ENCODE measurements at places on chromosomes 4 and X.

DNA sequence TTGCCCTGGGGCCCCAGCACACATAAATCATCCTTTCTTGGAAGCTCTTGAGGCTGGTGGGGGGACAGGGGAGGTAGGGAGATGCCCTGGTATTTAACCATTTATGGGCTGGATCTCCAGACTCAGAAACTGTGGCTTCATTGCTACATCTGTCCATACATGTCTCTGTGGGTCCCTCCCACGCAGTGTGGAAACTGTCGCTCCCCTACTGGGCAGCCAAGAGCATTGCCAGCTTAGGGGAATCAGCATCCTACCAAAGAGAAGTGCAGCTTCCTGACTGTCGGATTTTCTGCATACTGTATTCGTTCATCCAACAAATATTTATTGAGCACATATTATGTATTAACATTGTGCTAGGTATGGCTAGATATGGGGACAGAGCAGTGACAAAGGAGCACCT is 3.7 kb downstream of the GRIPAP1 start:
- H3K4me3 ChIP-seq = no peak overlapping the region
- H3K27ac ChIP-seq = no peak overlapping the region
- no peak for DNase-seq

- H3K4me1 ChIP-seq = no peaks in the 10 kb centered on the region
- no peak overlapping the region for H3K27ac ChIP-seq
- H3K36me3 ChIP-seq = no peaks in the 10 kb centered on the region
- no peak overlapping the region for H3K4me3 ChIP-seq
- no peak for DNase-seq
These were observed 839.1 kb downstream of the GLUD2 start for GRCh38 chrX:121886557-121886956.

DNA sequence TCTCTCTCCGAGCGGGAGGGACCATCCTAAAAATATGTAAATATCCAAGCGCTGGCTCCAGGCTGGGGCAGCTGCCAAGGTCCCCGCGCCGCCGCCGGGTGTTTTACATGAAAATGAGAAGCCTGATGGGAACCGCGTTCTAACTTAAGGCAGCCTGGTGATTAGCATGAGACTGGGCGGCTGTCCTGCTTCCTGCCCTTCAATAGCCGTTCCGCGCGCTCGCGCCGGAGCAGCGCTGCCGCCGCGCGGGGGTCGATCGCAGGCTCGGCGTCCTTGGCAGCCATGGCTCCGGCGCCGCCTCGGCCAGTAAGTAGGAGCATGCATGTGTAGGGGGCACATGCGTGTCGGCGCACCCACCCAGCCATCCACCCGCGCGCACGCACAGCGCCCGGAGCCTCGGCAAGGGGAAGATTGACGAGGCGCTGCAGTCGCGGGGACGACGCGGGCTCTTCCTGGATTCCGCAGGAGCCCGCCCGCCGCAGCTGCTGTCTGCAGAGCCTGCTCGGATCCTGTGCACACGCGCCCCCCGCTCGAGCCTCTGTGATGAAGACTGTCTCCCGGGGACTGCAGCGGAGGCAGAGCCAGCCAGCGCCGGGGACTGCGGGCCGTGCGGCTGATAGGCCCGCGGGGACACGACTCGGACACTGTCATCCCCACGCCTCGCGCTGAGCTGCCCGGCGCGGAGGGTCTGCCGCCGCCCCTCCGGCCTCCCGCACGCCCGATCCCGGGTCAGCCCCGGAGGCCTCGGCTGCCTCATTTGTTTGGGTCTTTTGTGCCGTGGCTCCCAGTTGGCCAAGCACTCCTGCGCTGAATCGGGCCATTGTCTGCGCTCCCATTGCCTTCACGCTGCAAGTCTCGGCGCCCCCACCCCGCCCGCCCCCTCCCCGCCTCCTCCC is 734 bp downstream of the STOX2 start:
- peaks cover 48% of the 10 kb centered on the region for H3K27me3 ChIP-seq
- DNase-seq = no peak
- H3K4me3 ChIP-seq = no peak overlapping the region
- H3K27ac ChIP-seq = no peak overlapping the region
- H3K36me3 ChIP-seq = no peaks in the 10 kb centered on the region
- peaks cover 9% of the 10 kb centered on the region for H3K4me1 ChIP-seq

DNA sequence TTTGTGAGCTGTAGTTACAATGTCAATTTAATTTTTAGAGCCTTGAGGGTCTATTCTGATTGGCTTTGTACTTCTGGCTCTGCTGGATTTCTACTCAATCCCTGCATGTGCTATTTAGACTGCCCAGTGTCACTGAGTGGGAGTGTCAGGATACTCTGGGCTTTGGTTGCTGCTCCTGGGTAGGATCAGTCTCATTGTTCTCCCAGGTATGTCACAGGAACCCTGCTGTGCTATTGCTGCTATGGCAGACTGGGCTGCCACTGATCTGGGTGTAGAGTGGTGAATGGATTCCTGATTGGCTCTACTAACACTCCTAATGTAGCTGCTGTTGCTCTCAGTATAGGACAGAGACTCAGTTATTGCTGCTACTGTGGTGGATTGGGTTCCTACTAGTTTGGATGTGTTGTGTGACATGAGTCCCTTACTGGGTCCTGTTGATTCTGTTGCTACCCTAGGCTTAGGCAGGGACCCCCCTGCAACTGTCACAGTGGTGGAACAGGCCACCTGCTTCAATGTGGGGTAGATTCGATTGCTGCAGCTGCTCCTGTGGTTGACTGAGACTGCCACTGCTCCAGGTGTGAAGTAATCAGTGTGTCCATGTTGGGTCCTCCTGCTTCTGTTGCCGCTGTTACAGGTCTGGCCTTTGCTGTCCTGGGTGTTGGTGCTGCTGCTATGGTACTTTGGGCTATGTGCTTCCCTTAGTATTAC is 707.8 kb upstream of the AMOT start:
- H3K4me1 ChIP-seq = no peaks in the 10 kb centered on the region
- H3K27me3 ChIP-seq = no peaks in the 10 kb centered on the region
- H3K36me3 ChIP-seq = no peaks in the 10 kb centered on the region
- DNase-seq = no peak
- no peak overlapping the region for H3K27ac ChIP-seq

DNA sequence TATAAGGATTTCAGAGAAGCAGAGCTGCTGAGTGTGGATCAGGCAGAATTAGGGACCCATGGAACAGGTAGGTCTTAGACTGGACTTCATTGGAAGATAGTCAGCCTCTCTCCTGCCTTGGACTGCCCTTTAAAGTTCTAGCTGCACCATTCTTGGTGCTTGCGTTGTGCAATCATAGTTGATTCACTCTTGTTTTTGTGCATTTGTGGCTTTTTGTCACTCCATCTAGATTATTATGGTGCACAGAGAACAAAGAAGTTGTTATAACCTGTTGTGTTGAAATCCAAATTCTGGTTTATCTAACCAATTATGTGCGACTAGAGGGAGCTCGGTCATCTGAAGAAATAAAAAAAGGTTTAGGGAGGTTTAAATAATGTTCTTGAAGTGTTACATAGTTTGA is 59.3 kb downstream of the JADE1 start:
- no peaks in the 10 kb centered on the region for H3K27me3 ChIP-seq
- peaks cover 10% of the 10 kb centered on the region for H3K4me1 ChIP-seq
- no peak overlapping the region for H3K4me3 ChIP-seq
- H3K36me3 ChIP-seq = peaks cover 85% of the 10 kb centered on the region
- H3K27ac ChIP-seq = no peak overlapping the region

- H3K36me3 ChIP-seq = no peaks in the 10 kb centered on the region
- no peak overlapping the region for H3K4me3 ChIP-seq
- H3K4me1 ChIP-seq = no peaks in the 10 kb centered on the region
- H3K27ac ChIP-seq = no peak overlapping the region
- no peak for DNase-seq
- peaks cover 4% of the 10 kb centered on the region for H3K27me3 ChIP-seq
These were observed 29.9 kb downstream of the HMX1 start for GRCh38 chr4:8841678-8842268.

- no peak for DNase-seq
- peaks cover 21% of the 10 kb centered on the region for H3K4me1 ChIP-seq
- H3K27me3 ChIP-seq = no peaks in the 10 kb centered on the region
These were observed 24.2 kb downstream of the SLC25A4 start for GRCh38 chr4:185167234-185167633.

DNA sequence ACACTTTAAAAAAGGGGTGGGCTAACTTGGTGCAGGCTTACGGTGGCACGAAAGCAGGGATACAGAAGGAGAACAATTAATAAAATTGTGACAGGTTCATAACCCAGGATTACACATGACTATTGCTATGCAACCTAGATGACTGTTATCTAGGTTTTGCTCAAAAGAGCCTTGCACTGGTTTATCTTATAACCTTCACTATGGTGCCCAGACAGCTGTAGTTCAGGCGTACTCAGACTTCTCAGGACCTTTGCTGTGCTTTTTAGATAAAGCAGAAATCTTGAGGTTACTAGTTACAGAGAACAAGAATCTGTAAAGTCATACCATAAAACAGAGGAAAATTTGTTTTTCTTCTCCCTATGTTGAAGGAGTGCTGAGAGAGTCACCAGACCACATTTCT is 44.4 kb downstream of the UGT2A3 start:
- H3K36me3 ChIP-seq = no peaks in the 10 kb centered on the region
- H3K27me3 ChIP-seq = no peaks in the 10 kb centered on the region
- no peak overlapping the region for H3K4me3 ChIP-seq
- H3K27ac ChIP-seq = no peak overlapping the region
- no peak for DNase-seq

GRCh38 chr4:131296192-131296591 is 1852.9 kb upstream of the PCDH10 start:
- no peak overlapping the region for H3K27ac ChIP-seq
- H3K4me3 ChIP-seq = no peak overlapping the region
- no peaks in the 10 kb centered on the region for H3K4me1 ChIP-seq
- H3K27me3 ChIP-seq = no peaks in the 10 kb centered on the region

- H3K27ac ChIP-seq = no peak overlapping the region
- H3K4me3 ChIP-seq = no peak overlapping the region
- no peaks in the 10 kb centered on the region for H3K27me3 ChIP-seq
These were observed 63.0 kb downstream of the MBNL3 start for GRCh38 chrX:132425744-132426318.

GRCh38 chrX:105845631-105846030 is 23.3 kb downstream of the NRK start:
- no peak for DNase-seq
- no peaks in the 10 kb centered on the region for H3K36me3 ChIP-seq
- H3K27me3 ChIP-seq = no peaks in the 10 kb centered on the region

- no peaks in the 10 kb centered on the region for H3K27me3 ChIP-seq
- peaks cover 32% of the 10 kb centered on the region for H3K36me3 ChIP-seq
- peaks cover 41% of the 10 kb centered on the region for H3K4me1 ChIP-seq
These were observed 1.1 kb downstream of the UBE2D3 start for GRCh38 chr4:102826105-102826889.

GRCh38 chr4:120926358-120927025 is 4.0 kb upstream of the PRDM5 start:
- peaks cover 25% of the 10 kb centered on the region for H3K27me3 ChIP-seq
- DNase-seq = no peak
- no peak overlapping the region for H3K27ac ChIP-seq
- no peaks in the 10 kb centered on the region for H3K36me3 ChIP-seq

DNA sequence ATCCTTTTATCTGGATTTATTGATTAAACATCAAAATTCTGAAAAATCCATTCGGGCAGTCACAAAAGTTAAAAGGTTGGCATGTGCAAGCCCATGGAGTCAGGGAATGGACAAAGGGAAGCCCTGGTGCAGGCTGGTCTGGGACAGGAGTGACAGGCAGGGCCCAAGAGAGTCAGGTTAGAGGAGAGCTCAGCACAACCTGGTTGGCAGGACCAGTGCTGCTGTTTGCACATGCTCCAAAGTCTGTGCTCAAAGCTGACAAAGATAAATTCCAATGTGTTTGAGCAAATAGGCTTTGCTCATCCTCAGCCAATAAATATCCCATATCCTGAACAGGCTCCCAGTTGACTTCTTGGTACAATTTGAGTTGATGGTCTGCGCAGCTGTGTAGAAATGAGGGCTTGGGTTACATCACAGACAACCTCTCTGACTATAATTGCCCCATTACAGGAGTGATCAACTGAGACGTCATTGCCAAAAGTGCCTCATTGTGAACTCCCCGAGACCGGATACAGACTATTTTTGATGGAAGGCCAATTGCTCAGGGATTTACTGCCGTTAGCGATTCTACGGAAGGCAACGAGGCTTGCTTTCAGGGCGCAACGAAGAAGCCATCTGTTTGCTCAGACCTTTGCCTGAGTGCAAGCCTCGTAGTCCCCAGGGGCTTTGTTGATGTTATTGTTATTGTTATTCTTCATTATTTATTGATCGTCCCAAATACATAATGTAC is 1008.1 kb upstream of the TENM3 start:
- DNase-seq = no peak
- H3K4me3 ChIP-seq = no peak overlapping the region
- H3K4me1 ChIP-seq = no peaks in the 10 kb centered on the region
- no peak overlapping the region for H3K27ac ChIP-seq
- H3K36me3 ChIP-seq = no peaks in the 10 kb centered on the region

DNA sequence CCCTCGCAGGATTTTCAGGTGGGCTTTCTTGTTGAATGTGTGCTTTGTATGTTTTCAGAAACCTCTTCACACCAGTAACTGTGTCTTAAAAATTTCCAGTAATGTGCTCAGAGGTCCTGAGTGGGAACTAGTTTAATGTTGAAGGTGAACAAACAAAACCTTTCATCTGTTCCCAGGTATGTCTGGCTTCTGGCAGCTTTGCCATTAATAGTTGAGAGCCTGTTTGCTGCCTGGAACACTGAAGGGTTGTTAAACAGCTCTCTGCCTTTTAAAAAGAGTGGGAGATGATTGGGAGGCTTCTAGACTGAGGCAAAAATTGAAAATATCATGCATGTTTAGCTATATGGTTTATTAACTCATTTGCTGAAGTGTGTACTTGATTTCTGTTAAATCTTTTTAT is 161.2 kb upstream of the AGTR2 start:
- H3K36me3 ChIP-seq = no peaks in the 10 kb centered on the region
- H3K27ac ChIP-seq = no peak overlapping the region
- peaks cover 4% of the 10 kb centered on the region for H3K4me1 ChIP-seq
- DNase-seq = no peak
- no peaks in the 10 kb centered on the region for H3K27me3 ChIP-seq

GRCh38 chrX:76428243-76429130 is 977 bp downstream of the MAGEE1 start:
- peak; percentile 31 for DNase-seq
- peak overlapping the region; percentile 91 for H3K4me3 ChIP-seq
- H3K4me1 ChIP-seq = peaks cover 11% of the 10 kb centered on the region

- no peak for DNase-seq
- no peaks in the 10 kb centered on the region for H3K36me3 ChIP-seq
- no peak overlapping the region for H3K27ac ChIP-seq
These were observed 66.1 kb upstream of the EFNB1 start for GRCh38 chrX:68762766-68763165.

GRCh38 chr4:118905566-118905965 is 16.9 kb downstream of the SYNPO2 start:
- peaks cover 13% of the 10 kb centered on the region for H3K27me3 ChIP-seq
- H3K4me3 ChIP-seq = no peak overlapping the region
- H3K27ac ChIP-seq = no peak overlapping the region

GRCh38 chr4:67762086-67762485 is 7.9 kb upstream of the GNRHR start:
- peak overlapping the region; percentile 64 for H3K27ac ChIP-seq
- H3K4me1 ChIP-seq = peaks cover 4% of the 10 kb centered on the region
- no peaks in the 10 kb centered on the region for H3K27me3 ChIP-seq
- H3K36me3 ChIP-seq = no peaks in the 10 kb centered on the region
- no peak overlapping the region for H3K4me3 ChIP-seq
- no peak for DNase-seq
